Sciatic nerve (tissue), 2 donors: ENCODE measurements at places on chromosomes 5 and 9. TPM values are rescaled to one million over a fixed set of nuclear protein-coding genes. Genes with fewer than 3 reads are reported as not detected.

The CCL28 gene
- 10.4 TPM for total RNA-seq

The PCDHGA6 gene
- total RNA-seq, result 10.3 TPM

The NIPAL4 gene
- total RNA-seq, result 0.36 TPM

The ANKRD31 gene
- total RNA-seq, result 0.53 TPM

The KIF4B gene
- not detected for total RNA-seq

DNA sequence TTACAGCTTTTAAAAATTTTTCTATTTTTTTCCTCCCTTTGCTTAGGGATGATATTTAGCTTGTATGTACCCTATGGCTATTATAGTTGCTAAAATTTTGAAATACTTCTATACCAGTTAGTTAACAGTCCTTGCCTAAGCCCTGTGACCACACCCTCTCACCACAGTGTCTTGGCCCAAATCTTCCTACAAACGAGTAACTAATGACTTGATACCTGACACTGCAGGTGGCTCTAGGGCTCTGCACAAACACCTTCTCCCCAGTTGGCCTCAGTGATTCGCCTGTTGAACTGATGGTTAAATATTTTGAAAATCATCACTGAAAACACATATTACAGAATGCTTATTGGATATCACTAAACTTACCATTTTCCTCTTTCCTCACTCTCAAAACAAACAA, 449.6 kb upstream of the CHD1 start:
- DNase-seq, result no peak

DNA sequence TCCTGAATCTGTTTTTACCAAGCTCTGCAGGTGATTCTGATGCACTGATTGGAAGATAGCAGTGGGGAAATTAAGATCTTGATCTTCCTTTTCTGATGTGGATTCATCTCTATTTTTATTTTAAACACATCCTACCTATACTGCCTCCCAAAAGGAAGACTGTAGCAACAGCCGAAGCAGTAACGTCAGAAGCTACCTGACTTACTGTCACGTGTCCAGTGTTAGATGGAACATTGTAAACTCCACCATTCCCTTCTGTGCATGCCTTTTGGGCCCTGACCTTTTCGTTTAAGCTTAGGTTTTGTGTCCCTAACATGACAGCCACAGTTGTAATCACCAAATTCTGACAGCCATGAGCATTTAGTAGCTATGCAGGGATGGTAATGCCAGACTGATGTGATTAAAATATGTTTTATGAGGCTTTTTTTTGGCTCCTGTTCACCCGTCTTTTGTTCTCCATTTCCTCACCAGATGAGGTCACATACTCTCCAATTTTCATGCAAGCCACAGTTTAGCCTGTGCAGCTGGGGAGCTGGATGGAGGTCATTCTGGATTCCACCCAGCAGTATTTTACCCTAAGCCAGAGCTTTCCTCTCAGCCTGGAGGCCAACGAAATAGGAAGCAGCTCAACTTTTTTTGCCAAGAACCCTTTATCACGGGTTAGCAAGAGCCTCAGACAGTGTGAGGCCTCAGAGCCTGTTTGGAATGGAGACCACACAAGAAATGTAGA, 15.6 kb upstream of the FOXD1 start:
- no peak for DNase-seq

DNA sequence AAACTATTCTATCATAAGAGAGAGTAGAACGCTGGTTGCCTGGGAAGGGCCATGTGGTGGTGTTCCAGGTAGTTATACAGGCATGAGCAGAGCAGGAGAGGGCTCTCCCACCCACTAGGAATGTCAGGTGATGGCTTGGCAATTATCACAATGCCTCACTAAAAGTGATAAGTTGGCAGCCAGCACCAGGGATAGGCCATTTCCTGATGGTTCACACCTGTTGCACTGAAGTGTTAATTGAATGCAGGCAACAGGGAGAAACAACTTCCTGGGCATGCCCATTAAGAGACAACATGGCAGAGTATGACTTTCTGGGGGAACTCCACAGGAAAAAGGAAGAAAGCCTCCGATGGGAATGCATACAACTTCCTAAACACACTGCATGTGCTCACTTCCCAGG, 593.2 kb downstream of the ELAVL2 start:
- no peak for DNase-seq

DNA sequence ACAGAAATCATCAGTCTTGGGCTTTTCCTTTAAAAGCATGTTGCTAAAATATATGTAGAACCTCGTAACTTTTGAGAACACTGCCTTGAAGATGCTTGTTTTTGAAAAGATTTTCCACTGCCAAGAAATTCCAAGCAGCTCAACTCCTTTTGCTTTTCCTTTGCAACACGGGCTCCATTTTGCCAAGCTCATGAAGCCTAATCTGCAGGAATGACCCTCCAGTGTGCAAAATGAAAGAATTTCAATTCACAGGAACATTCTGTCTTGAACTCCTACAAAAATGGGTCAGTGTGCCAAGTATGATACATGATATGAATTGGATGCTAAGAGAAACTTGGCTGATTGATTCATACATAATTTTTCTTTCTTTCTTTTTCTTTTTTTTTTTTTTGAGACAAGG, 35.4 kb upstream of the ERCC6L2 start:
- DNase-seq, result no peak

DNA sequence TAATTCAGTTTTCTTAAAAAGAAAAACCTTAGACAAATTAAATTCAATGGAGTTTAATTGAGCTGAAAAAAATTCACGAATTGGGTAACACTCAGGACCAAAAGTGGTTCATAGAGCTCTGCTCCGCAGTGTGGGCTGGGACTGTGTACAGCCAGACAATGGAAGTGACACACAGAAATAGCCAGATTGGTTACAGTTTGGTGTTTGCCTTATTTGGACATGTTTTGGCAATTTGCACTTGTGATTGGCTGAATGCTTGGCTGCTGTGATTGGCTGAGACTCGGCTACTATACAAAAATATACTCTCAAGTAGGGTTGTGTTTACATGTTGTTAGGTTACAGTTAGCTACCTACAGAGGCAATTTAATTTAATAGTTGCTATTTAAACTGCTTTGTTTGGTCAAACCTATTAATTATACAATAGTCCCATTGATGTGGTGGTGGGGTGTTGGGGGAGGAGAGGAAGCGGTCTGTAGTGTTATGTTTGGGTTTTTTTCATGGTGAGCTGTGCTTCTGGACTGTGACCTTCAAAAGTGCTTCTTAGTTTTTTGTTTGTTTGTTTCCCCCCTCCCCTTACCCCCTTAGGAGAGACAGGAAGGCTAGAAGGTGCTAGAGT, 95.2 kb downstream of the CNTLN start:
- DNase-seq, result no peak

DNA sequence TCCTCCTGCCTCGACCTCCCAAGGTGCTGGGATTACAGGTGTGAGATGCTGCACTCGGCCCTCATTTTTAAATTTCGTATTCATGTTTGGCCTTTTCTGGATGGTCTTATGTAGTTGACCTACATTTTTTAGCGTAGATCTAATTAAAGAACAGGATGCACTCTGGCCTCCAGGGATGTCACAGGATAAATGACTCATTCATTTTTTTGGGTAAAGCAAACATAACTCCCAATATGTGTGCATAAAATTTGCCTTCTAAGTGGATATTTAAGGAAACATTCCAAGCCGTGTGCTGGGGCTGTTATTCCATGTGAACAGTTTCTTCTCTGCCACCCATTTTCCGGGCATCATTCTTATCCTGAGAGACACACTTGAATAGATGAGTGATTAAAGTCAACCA, 501.6 kb downstream of the IRX1 start:
- no peak for DNase-seq

DNA sequence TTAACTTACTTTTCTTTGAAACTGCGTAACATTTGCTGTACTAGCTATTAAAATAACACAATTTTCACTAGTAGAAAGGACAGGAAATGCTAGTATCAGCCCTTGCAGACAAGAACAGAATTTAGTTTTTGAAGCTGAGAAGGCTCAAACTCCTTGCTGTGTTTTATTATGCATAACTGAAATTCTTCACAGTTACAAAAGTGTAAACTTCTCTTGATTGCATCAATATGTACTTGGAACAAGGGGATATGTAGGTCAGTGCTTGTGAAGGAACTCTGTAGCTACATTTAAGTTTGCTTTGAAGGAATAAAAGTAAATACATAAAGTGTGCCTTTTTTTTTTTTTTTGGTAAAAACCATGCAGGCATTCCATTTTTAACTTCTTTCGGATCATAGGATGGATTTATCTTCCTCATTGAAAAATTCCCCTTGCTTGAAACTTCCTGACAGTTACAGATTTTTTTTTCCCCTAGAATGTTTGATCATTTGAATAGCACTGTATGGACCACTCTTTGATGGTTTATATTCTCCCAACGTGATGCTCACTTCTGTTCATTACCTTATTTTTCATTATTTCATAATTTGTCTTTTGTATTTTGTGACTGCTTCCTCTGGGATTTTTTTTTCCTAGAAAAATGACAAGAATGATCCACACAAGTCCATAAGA, 94.9 kb upstream of the DAB2 start:
- DNase-seq, result no peak

DNA sequence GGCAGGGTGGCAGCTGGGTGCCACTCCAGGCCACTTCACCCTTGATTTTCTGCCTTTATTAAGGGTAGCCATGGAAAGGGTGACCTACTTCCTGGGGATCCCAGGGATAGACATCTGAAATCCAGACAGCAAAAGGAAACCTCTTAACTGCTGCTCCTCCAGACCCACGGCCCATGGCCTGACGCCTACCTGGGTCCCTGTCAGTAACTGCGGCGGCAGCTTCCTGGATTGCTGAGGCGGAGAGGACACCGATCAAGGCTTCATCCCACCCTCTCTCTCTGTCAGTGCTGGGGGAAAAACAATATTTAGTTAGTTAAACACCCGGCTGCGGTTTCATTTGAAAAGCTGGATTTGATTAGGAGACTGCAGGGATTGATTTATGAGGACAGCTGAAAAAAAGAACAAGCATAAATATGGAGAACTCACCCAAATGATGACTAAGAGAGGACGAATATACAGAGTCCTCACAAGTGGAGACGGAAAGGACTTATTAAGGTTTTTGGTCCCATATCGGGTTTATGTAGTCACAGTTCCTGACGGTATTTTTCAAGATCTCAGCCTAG, 158.7 kb upstream of the KLF4 start:
- DNase-seq, result no peak

GRCh38 chr5:75510417-75510835, 1.0 kb downstream of the CERT1 start:
- DNase-seq, result no peak
